Heart left ventricle (tissue), 16 donors: ENCODE measurements at places on chromosomes 11 and 22.
A peak's percentile ranks its signal among the peaks of the same experiment; 100 is the strongest.

DNA sequence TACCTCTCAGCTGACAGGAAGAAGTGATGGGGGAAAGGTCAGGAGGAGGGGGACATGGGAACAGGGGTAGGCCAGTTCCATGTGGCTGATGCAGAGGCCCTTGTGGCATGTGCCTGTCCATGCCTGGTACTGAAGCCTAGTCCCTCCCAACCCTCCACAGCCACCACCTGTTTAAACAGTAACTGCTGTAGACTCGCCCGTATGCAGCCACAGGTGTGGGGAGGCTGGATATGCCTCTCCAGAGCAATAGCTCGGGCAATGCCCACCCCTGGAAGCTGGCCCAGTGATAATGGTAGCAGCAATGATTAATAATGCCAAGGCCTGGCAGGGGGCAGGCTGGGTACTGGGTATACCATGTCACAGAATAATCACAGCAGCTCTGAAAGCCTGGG, 2.3 kb downstream of the SMTN start:
- no peak for DNase-seq

- DNase-seq, result no peak
Measured at GRCh38 chr11:112770487-112770886, 190.7 kb upstream of the NCAM1 start.

GRCh38 chr11:61585115-61585514, 4.2 kb upstream of the SYT7 start:
- DNase-seq, result no peak

GRCh38 chr22:50713008-50713385, 25.0 kb upstream of the ACR start:
- peak; percentile 32 for DNase-seq

DNA sequence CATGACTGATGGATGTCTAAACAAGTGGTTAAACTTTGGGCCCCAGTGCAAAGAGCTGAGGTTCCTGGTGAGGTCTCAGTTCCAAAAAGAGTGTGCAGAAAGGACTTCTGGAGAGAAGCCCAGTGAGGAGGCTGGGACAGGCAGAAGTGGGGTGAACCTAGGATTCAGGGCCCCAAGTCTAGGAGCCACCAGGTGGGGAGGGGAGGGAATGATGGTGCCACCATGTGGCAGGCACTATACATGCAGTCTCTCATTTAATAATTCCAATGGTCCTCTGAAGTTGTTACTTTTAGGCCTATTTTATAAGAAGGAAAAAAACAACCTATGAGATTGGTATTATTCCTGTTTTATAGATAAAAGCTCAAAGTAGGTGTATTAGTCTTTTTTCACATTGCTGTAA, 102.0 kb downstream of the INSC start:
- DNase-seq, result no peak

DNA sequence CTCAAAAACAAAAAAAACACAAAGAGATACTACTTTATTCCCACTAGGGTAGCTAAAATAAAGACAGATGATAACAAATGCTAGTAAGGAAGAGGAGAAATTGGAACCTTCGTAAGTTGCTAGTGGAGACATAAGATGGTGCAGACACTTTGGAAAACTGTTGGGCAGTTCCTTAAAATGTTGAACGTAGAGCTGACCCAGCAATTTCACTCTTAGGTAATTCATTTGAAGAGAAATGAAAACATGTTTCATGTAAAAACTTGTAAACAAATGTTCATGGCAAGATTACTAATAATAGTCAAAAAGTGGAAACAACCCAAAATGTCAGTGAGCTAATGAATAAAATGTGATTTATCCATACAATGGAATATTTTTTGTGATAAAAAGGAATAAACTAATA, 29.2 kb upstream of the ACAT1 start:
- DNase-seq, result no peak

- DNase-seq, result no peak
Measured at GRCh38 chr22:35209203-35209602, 48.1 kb upstream of the HMGXB4 start.

GRCh38 chr11:96235751-96236150, 107.2 kb downstream of the MAML2 start:
- DNase-seq, result no peak

DNA sequence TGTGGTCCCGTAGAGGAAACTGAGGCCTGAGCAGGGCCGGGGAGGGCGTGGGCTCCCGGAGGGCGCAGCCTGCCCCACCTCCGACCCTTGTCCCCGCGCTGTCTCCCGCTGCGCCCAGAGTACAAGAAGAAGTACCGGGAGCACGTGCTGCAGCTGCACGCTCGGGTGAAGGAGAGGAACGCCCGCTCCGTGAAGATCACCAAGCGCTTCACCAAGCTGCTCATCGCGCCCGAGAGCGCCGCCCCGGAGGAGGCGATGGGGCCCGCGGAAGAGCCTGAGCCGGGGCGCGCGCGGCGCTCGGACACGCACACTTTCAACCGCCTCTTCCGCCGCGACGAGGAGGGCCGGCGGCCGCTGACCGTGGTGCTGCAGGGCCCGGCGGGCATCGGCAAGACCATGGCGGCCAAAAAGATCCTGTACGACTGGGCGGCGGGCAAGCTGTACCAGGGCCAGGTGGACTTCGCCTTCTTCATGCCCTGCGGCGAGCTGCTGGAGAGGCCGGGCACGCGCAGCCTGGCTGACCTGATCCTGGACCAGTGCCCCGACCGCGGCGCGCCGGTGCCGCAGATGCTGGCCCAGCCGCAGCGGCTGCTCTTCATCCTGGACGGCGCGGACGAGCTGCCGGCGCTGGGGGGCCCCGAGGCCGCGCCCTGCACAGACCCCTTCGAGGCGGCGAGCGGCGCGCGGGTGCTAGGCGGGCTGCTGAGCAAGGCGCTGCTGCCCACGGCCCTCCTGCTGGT, 1.9 kb downstream of the NLRP6 start:
- peak; percentile 30 for DNase-seq

GRCh38 chr22:39317775-39318506, 1.5 kb downstream of the RPL3 start:
- DNase-seq, result no peak

GRCh38 chr11:115168229-115168671, 336.0 kb downstream of the CADM1 start:
- DNase-seq, result peak; percentile 69

DNA sequence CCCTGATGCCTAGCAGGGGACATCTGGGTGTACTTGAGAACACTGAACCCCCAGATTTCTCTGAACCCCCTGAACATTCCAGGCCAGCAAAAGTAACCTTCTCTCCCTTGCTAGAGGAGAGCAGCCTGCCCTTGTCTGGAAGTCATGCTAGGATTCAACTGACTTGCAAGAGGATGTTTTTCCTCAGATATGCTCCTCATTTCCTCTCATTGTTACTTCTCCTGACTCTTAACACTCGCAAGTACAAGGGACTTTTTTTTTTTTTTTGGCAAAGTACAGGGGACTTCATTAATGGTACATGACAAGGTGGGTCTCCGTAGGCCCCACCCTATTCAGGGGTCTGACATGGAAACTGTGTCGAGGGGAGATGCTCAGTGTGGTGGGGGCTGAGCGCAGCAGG, 6.3 kb upstream of the MCHR1 start:
- DNase-seq, result no peak

- no peak for DNase-seq
Measured at GRCh38 chr11:36123336-36124101, 165.7 kb downstream of the COMMD9 start.

DNA sequence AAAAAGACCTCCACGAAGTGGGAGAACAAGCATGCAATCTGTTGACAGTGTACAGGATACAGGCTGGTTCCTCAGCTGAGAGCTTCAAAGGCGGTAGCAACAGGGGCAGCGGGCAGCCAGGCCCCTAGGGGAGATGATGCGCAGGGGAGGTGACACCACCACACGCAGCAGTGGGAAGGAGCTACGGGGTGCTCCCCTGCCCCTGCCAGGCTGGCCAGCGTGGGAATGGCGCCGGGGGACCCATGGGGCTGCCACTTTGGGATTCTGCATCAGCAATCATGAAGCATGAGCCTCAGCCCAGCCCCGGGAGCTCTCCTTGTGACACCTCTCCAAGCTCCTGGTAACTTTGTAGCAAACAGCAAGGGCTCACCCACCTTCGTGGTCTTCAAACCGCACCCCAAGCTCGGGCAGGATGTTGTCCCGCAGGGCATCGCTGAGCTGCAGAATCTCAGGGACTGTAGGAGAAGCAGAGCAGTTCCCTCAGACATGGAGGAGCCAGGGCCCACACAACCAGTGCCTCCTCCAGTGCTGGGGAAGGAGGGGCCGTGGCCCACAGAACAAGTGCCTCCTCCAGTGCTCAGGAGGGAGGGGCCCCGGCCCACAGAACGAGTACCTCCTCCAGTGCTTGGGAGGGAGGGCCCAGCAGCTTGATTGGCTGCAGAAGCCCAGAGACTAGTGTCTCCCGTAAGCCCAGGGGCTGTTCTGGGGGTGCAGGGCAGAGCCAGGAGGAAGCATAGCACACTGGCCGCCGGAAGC, 14.6 kb upstream of the NAP1L4 start:
- DNase-seq, result no peak

DNA sequence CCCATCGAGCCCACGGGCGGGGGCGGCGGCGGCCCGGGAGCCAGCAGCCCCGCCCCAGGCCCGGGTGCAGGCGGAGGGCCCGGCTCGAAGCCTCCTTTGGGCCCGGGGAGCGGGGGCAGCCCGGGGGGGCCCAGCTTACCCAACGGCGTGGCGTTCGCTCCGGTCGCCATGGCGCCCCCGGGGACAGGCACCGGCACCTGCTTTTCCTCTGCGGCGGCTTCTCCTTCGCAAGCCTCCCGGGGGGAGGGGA, 194 bp downstream of the SF1 start:
- no peak for DNase-seq

DNA sequence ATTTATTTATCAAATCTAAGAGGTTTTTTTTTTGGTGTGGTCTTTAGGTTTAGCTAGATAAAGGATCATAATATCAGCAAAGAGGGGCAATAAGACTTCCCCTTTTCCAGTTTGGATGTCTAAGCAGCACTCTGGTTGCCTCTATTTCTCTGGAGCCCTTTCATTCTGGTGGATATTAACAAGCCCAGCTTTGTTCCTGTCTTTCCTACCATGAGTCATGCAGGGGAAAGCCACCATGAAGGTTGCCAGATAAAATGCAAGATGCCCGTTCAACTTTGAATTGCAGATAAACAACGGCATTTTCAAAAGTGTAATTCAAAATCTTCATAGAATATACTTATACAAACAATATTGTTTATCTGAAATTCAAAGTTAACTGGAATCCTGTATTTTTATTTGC, 143.6 kb downstream of the ADAMTS15 start:
- no peak for DNase-seq

- DNase-seq, result no peak
Measured at GRCh38 chr11:83744620-83745192, 458.5 kb upstream of the CCDC90B start.

DNA sequence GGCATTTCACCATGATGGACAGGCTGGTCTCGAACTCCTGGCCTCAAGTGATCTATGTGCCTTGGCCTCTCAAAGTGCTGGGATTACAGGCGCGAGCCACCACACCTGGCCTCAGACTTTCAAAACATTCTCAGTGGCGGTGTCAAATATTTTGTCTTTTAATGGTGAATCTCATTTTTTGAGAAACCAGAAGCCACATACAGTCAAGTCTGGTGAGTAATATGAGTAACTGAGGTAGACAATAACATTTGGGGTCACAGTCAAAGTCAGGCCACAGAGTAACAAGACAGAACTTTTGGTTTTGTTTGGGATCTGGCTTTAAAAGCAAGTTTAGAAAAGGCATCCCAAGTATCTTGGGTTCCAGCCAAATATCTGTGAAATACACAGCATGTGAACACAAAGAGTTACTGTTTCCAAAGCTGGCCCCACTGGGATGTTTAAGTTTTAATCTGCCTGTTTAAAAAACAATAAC, 5.6 kb upstream of the TMA7B start:
- DNase-seq, result no peak

- no peak for DNase-seq
Measured at GRCh38 chr11:62664405-62665074, 470 bp downstream of the C11orf98 start.

GRCh38 chr22:45999379-45999971, 22.5 kb upstream of the WNT7B start:
- peak; percentile 24 for DNase-seq

GRCh38 chr22:20549232-20549841, 41.9 kb downstream of the MED15 start:
- no peak for DNase-seq

GRCh38 chr11:8202516-8203413, 33.9 kb upstream of the RIC3 start:
- DNase-seq, result no peak

- DNase-seq, result no peak
Measured at GRCh38 chr11:19374151-19374569, 133.4 kb upstream of the E2F8 start.

- DNase-seq, result peak; percentile 65
Measured at GRCh38 chr11:75635066-75635862, 33.6 kb downstream of the MAP6 start.

DNA sequence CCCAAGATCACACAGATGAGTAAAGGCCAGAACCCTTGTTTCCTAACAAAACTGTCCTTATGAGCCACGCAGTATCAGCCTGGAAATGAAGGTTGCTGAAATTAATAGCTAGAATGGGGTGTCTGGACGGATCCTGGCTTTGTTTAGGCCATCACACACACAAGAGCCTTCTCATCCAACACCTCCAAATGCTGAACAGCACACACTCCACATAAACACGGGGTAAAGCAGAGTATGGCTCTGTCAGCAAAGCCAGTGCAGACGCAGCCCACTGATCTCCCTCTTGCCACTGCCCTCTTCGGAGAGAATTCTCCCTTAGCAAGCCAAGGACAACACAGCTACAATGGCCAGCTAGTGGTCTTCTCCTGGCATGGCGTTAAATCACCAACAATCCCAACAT, 392.6 kb upstream of the SYN3 start:
- no peak for DNase-seq

- no peak for DNase-seq
Measured at GRCh38 chr11:68012044-68012842, 2.1 kb downstream of the ALDH3B1 start.

DNA sequence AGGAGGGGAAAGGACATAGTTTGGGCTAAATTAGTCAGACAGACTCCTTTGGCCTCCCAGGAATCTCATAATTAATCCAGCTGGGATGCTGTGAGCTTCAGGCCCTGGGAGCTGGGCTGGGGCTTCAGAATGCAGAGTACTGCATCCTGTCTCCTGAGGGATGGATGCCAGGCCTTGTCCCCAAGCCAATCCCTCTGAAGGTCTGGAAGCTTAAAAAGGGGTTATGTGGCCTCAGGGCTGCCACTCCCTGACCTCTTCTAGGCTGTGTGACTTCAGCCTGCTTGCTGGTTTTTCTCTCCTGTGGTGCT, 6.9 kb upstream of the LRRC32 start:
- DNase-seq, result no peak

- peak; percentile 63 for DNase-seq
Measured at GRCh38 chr11:5280582-5281102, 10.9 kb upstream of the HBE1 start.

- peak; percentile 89 for DNase-seq
Measured at GRCh38 chr11:72223615-72224563, 678 bp upstream of the INPPL1 start.

- peak; percentile 90 for DNase-seq
Measured at GRCh38 chr11:7512525-7513233, 1.1 kb upstream of the PPFIBP2 start.

DNA sequence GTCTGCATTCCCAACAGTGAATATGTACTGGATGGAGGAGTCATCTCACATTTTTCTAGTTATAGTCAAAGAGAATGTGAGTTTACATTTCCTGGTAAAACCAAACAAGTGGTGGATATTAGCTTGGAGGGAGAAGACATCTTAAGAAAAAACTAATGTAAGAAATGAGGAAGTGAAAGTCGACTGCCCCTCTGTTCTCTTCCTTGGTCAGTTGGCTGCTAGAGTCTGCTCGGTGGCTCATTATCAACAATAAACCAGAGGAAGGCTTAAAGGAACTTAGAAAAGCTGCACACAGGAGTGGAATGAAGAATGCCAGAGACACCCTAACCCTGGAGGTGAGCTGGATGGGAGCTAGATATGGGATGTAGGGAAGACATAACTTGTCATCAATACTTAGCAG, 5.8 kb downstream of the SLC22A9 start:
- DNase-seq, result no peak
